DMS53 (cell line): ENCODE measurements at places on chromosomes 5 and 9.

DNA sequence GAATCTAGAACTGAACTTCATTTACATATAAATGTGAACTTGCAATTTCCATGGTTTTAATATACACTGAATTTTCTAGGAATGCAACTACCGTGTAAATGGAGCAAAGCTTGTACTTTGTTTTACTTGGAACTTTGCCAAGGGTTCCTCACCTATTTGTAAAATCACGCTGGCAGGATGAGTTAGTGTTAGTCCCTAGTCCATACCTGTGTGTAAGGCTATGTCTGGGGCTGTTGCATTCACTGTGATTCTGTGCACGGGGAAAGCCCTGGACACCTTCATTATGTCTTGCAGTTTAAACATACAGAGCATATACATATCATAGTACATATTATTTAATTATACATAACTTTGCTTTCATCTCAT, 119.9 kb downstream of the PAX5 start:
- DNase-seq, result peak; percentile 42

DNA sequence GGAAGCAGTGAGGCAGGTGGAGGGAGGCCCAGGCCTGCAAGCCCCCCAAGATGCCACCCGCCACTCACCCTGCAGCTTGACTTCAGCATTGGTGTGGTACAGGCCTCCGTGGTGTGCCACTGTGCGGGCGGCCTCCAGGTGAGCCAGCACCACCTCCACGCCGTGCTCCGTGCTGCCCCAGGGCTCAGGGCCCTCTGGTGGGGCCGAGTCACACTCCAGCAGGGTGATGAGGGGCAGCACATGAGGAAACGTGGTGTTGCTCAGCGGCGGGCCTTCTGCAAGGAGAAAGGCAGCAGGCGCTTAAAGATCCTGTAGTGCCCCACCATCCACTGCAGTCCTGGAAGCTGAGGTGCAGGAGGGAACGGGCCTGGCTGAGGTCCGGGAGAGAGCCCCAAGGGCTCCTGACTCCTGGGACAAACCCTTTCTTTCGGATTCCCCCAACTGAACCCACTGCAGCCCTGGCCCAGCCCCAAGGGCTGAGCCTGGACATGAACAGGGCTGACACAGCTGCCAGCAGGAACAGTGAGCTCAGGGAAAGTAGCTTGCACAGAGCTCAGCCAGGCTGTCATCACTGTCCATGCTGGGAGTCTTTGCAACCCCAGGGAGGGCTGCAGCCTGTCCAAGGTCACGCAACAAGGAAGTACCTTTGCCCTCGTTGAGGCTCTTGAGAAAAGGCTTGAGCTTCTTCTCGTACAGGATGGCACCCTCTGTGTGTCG, 4.7 kb upstream of the TOR2A start:
- peak; percentile 29 for DNase-seq

DNA sequence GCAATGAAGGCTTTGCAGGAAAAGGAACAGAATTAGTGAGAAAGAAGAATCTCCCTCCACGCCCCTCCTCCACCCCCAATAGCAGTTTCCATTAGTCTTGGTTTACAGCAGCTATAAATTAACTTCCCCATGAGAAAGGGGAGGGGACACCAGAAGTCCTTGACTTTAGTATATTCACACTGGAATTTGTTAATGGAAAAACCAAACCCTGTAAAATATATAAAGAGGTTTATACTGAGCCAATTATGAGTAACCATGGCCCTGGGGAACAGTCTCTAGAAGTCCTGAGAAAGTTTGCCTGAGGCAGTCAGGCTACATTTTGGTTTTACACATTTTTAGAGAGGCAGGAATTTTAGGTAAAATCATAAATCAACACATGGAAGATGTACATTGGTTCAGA, 88.5 kb downstream of the ALDH1A1 start:
- no peak for DNase-seq

- no peak for DNase-seq
Measured at GRCh38 chr9:20369391-20369790, 252.9 kb downstream of the MLLT3 start.

DNA sequence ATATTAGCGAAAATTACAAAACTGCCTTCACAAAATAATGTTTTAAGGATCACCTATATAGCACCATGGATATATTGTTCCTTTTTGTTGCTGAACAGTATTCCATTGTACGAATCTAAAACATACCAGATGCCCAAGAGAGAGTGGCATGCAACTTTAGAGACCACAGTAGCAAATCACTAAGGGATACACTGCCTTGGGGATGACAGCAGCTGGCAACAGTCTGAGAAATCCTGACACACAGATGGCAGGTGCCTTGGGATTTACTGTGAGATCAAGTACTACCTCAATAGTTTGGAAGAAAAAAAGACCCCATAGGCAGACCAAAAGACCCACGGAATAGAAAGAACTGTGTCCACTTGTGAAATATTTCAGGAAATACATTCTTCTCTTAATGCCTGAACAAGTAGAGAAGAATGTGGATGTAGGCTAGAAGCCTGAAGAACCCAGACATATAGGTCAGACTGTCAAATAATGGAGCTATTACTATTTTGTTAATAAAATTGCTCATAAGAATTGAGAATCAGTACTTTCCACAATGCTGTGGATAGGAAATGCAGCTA, 53.4 kb downstream of the PLPP1 start:
- DNase-seq, result no peak

GRCh38 chr5:37638897-37639296, 200.9 kb downstream of the GDNF start:
- DNase-seq, result no peak

DNA sequence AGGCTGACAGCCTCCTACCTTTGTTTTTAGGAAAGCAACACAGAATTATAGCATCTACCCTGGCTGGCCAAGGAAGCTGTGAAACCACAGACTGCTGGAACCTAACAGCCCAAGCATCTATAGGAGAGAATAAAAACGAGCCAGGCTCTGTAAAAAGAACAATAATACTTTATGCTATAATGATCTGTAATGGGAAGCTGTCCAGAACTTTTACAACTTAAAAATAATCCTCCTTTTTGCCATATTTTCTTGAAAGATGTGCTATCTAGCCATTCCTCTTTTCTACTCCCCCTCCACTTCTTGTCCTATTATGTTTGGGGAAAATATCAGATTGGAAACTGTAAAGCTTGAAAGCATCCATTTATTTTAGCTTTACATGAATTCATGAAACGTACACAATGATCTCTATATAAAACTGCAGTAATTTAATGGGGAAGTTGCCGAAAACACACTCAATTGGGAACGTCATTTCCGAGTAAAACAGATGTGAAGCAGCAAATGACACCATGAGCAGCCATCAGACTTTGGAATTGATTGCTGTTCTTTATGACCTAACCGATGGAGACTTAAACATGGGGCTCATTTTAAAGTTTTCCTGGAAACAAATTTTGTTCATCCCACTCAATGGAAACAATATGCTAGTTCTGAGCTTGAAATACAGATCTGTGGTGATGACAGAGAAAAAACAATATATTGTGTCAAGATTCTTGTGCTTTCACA, 450.3 kb upstream of the CLINT1 start:
- no peak for DNase-seq

- no peak for DNase-seq
Measured at GRCh38 chr5:75571547-75571946, 39.7 kb upstream of the ANKDD1B start.

- DNase-seq, result no peak
Measured at GRCh38 chr5:67808340-67808739, 407.2 kb upstream of the PIK3R1 start.

- DNase-seq, result no peak
Measured at GRCh38 chr9:18726546-18726945, 252.6 kb downstream of the ADAMTSL1 start.

DNA sequence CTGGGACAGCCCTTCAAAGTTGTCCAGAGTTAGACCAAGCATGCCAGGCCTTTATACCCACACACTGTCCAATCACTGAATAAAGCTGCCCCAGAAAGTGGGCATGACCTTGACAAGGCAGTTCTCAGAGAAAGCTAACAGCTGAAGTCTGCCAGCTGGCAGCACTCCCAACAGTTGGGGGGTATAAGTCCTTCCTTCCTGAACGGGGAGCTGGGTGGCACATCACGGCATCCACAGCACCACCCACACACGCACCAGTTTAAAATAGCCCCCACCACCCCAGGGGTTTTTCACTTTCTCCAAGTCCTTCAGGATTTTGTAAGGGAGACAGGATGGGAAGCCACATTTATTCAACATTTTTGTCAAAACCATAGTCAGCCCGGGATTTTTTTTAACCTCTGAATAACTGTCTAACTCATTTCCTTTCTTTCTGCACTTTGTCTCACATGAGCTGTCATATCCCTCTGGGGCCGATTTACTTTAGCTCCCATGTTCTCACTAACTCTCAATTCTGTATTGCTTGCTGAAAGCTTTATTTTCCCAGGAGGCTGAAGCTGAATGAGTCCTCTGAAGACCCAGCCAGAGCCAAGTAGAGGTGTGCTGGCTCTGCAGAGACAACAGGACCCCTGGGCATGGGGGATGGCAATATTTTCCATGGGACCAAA, 15.4 kb downstream of the FAM81B start:
- DNase-seq, result no peak

DNA sequence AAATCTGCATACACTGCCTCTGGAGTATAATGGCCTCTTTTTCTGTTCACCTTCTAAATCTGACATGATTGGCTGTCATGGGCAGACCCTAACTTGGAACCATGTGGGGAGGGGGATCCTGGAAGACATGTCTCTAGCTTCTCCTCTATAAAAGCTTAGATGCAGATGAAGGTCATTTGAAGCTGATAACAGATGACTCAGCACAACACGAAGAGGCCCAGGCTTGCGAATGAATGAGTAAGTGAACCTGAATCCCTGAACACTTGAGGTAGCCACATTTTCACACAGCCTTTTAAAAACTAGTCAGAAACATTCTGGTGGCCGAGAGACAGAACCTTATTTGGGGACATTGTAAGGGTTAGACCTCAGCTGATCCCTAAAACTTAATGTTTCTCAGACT, 282.6 kb downstream of the ELAVL2 start:
- DNase-seq, result peak; percentile 18

- no peak for DNase-seq
Measured at GRCh38 chr5:6394429-6395101, 16.2 kb upstream of the MED10 start.

GRCh38 chr5:73603998-73604397, 22.0 kb upstream of the ARHGEF28 start:
- DNase-seq, result no peak

DNA sequence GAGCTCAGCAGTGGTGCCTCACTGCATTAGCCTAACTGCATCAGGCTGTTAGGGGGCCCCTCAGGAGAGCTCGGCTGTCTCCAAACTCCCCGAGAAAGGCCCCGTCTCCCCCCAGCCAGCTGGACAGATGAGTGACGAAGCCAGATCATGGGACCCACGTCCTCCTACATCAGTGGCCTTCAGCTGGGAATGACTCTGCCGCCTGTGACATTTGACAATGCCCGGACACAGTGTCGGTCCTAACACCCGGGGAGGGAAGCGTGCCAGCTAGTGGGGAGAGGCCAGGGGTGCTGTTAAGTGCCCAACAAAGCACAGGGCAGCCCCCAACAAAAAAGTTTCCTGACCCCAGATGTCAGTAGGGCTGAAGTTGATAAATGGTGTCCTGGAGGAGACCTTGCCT, 375.2 kb upstream of the IRX2 start:
- no peak for DNase-seq

DNA sequence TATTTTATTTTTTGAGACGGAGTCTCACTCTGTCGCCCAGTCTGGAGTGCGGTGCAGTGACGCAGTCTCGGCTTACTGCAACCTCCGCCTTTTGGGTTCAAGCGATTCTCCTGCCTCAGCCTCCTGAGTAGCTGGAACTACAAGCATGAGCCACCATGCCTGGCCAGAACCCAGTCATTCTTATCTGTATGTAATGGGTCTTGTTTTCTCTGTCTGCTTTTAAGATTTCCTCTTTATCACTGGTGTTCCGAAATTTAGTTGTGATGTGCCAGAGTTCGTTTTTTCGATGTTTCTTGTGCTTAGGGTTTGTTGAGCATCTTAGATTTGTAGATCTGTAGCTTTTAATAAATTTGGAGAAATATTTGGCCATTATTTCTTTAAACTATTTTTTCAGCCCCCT, 19.2 kb downstream of the SLC25A25 start:
- no peak for DNase-seq

DNA sequence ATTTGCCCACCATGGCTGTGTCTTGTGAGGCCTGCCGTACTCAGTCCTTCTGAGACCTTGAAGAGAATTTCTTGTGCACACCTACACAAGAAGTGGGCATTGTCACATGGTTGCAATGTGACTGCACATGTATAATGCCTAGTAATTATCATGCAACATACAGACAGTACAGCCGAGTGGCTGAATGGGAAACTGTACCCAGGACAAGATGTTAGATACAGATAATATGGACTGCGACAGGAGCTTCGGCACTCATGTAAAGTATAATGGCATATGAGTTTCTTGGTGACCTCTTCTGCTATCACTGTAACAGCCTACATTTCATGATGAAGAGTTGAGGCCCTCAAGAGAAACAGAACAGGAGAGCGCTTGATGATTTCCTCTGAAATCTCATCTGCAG, 4.8 kb upstream of the PRKACG start:
- no peak for DNase-seq

DNA sequence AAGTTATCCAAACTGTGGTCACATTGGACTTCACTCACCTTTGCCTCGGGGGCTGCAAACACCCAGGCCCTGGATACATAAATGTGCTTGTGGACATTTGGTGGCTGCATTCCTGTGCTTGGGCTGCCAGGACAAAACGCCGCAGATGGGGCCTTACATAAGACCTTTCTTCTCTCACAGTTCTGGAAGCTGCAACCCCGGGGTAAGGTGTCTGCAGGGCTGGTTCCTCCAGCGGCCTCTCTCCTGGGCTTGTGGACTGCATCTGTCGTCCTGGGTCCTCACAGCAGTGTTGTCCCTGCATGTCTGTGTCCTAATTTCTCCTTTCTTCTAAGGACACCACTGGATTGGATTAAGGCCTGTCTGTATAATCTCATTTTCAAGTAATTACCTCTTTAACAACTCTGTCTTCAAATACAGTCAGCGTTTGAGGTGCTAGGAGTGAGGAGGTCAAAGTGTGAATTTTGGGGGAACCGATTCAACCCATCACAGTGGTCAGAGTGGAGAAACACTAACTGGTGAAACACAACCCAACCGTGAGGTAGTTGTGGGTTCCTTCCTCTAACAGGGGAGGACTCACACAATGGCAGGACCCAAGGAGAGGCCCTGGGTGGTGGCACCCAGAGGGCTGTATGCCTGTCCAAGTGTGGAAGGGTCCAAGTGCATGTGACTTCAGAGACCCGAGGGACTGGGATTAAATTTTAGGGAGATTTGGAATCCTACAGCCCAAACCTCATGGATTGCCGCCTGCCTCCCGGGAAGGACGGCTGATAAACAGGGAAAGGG, 415.6 kb downstream of the IRX2 start:
- no peak for DNase-seq
